ENCODE measurements at places on chromosomes 1 and 21.

DNA sequence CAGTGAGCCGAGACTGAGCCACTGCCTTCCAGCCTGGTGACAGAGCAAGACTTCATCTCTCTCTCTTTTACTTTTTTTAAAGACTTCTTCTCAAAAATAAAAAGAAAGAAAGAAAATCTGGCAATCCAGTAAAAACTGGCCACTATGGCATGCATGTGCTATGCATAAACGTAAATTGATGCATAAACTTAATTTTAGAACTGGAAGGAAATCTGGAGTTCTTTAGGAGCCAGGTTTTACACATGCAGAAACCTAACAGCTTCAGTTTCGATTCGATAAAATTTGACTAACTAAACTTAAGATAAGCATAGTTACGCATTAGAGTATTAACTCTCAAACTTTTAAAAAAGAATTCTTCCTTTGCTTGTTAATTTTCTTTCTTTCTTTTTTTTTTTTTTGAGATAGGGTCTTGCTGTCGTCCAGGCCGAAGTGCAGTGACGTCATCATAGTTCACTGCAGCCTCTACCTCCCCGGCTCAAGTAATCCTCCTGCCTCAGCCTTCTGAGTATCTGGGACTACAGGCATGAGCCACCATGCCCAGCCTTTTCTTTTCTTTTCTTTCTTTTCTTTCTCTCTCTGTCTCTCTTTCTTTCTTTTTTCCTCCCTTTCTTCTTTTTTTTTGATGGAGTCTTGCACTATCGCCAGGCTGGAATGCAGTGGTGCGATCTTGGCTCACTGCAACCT lies 11.9 kb upstream of the LGALS8 start:
- DNase-seq: no peak

DNA sequence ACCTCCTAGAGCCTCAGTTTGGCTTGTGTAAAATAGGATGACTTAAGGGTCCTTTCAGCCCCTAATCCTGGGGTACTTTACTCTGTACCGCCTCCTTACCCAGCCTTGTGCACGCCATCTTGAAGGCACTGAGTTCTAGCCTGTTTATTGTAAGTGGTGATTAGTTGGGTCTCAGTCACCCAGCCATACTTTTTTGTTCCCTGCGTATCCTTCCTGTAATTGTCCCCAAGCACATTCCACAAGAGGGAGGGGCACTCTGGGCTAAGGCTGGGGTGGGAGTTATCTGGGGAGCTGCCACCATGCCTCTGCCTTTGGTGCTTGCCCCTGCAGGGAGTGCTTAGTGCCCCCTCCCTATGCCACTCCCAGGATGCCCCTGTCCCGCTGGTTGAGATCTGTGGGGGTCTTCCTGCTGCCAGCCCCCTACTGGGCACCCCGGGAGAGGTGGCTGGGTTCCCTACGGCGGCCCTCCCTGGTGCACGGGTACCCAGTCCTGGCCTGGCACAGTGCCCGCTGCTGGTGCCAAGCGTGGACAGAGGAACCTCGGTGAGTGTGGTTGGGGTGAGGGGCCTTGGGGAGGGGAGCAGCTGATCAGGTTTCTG lies 856 bp downstream of the FDPS start:
- peak; percentile 16 for DNase-seq

DNA sequence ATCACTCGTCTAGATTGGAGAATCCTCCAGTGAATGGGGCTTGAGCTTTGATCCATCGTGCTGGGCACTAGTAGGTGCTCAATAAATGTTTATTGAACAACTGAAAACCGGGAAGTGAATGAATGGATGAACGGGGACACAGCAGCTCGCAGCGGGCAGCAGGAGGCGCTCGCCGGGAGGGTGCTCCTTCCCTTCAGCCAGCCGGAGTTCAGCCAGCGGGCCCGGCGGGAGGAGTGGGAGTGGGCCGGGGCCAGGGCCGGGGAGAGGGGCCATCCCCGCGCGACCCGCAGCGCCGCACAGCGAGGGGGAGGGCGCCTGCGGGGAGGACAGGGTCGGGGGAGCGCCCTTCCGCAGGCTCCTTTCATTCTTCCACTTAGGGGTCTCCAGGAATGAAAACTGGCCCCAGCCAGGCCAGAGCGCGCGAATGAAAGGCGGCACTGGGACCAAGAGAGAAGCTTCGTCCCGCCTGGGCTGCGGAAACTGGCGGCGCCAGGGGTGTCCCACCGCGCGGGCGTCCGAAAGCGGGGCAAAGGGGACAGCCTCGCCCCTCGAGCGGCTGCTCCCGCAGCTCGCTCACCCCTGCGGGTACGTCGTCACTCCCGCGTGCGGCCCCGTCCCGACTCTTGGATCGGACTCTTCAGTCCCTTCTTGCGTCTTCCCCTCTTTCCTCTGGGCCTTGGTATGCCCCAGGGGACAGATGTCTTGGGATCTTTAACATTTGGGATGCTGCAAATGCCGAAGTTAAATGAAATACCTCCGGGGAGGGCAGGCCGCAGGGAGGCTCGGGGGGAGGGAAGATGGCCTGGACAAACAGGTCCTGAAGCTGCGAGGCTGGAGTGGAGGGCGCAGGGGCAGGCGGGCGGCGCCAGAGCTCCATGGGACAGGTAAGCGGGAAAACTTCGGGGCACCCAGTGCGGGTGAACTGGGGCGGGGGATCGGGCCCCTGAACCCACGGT lies 3.6 kb upstream of the INAVA start:
- peak; percentile 57 for DNase-seq

GRCh38 chr1:8396786-8397406 lies 79.0 kb downstream of the SLC45A1 start:
- peak; percentile 99 for DNase-seq

DNA sequence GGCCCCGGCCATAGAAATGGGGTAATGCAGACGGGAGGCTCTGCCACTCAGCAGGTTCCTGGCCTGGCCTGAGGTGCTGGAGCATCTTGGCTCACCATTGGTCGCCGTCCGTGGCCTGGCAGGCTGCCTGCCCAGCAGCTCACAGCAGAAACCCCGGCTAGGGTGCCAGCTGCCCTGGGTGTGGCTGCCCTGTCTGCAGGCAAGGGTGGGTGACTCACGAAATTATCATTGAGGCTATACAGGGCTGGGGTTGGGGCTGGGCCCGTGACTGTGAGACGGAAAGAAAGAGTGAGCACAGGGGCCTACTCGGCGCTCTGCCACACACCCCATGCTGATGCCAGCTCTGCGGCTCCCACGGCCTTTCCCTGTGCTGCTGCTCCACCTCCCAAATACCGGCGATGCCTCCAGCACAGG lies 8.0 kb upstream of the PKP1 start:
- peak; percentile 42 for DNase-seq

GRCh38 chr1:116824631-116825206 lies 70.5 kb downstream of the CD2 start:
- no peak for DNase-seq

GRCh38 chr1:224700918-224701531 lies 84.9 kb downstream of the CNIH3 start:
- DNase-seq: peak; percentile 24

- no peak for DNase-seq
Measured at GRCh38 chr1:67440339-67440738, 10.1 kb upstream of the SERBP1 start.

DNA sequence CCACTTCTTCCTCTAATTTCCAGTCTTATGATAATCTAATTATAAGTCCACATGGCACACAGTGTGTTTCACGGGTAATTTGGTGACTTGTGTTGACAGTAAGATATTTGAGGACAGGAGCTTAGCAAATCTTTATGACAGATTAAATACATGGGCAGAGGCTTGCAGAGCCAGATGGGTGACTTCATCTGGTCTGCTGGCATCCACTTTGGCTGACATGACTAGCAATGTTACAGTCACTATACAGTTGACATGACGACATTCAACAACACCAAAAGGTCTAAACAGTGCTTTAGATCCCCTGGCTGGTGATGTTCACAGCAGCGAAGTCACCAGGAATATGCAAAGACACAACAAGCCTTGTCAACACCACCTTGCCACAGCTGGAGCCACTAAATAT lies 147.2 kb downstream of the ETS2 start:
- no peak for DNase-seq

DNA sequence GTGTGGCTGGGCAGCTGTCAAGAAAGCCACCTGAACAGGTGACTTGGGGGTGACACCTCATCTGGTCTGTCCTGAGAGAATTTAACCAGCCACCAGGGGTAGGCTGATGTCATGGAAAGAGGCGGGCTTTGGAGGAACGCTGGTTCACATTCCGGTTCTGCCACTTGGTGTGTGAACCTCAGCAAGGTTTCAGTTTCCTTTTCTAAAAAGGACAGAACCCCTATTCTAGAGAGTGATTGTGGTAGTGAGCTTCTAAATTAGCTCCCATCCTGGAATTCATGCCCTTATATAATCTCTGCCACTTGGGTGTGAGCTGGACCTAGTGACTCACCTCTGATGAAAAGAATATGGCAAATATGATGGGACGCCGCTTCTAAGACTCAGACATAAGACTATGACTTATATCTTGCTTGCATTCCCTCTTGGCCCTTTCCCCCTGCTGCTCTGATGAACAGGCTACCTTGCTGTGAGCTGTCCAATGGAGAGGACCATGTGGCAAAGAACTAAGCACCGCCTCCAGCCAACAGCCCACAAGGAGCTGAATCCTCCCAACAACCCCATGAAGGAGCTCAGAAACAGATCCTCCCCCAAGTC lies 332.1 kb downstream of the RRAGC start:
- no peak for DNase-seq

DNA sequence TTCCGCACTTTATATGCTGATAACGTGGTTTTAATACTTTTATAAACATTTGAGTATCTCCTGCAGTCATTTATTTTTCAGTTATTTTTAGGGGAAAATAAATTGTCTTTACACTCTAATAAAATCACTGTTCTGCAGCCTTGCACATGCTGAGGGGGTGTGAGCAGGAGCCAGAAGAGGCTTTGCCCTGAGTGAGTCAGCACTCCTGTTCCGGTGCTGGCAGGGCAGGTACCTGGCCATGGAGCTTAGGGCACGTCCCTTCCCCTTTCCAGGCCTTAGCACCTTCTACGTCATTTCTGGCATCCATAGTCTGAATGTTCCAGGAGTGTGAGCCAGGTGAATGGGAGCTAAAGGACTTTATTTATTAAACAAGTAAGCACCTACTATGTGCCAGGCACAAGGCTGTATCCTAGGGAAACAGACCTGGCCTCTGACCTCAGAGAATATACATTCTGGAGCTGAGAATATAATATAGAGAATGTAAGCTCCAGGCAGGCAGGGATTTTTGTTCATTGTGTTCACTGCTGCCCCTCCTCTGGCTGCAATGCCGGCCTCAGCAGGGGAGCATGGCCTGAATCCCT lies 402.9 kb downstream of the PTPRU start:
- no peak for DNase-seq

DNA sequence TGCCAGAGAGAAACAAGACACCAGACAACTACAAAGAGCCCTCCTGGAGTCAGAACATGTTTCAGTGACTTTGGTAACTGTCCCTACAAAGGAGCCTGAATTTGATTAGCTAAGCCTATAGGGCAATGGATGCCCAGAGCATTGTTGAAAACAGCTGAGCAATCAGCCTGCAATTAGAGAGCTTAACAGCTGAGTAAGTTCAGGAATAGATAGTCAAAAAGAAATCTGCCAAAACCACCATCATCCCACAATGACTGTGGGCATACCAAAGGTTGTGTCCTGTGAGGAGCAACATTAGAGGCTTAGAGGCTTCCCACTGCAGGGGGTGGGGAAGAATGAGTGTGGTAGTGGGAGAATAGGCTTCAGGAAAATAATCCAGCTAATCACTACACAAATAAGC lies 32.1 kb downstream of the SH3BP5L start:
- DNase-seq: no peak

DNA sequence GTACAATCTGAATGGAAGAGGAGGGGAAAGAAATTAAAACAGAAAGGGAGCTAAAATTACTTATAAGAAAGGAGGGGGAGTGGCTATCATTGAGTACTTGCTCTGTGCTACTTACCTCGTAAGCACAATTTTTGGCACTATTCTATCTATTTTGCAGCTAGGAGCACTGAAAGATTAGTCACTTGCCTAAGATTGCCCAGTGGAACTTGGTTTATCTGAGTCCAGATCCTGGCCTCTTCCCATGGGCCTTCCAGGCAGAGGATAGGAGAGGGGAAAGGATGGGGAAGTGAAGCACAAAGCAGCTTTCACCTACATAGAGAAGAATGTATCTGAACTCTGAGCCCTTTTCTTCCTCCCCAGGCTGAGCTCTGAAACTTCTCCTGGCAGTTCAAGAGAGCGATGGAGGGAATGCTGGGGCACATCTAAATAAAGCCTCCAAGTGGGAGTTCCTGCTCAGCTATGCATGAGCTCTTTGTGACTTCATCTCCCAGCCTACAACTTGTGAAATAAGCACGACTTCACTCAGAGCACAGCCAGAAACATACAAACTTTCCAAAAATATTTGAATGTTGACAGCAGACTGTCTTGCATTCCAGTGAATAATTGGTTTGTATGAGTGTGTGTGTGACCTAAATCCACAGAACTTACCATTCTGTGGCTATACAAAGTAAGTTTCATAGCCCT lies 29.4 kb downstream of the HMGB4 start:
- peak; percentile 95 for DNase-seq

DNA sequence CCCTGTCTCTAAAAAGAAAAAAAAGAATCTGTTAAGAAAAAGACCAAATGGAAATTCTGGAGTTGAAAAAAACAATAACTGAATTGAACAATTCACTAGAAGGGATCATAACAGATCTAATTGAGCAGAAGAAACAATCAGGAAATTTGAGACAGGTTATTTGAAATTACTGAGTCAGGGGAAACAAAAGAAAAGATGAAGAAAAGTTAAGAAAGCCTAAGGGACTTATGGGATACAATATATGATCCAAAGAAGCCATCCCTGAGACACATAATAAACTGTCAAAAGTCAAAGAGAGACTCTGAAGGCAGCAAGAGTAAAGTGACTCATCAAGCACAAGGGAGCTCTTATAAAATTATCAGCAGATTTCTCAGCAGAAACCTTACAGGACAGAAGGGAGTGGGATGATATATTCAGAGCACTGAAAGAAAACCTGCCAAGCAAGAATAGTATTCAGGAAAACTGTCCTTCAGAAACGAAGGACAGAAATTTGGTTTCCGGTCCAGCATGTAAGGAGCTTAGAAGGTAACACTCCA lies 44.5 kb downstream of the SLC2A1 start:
- no peak for DNase-seq

DNA sequence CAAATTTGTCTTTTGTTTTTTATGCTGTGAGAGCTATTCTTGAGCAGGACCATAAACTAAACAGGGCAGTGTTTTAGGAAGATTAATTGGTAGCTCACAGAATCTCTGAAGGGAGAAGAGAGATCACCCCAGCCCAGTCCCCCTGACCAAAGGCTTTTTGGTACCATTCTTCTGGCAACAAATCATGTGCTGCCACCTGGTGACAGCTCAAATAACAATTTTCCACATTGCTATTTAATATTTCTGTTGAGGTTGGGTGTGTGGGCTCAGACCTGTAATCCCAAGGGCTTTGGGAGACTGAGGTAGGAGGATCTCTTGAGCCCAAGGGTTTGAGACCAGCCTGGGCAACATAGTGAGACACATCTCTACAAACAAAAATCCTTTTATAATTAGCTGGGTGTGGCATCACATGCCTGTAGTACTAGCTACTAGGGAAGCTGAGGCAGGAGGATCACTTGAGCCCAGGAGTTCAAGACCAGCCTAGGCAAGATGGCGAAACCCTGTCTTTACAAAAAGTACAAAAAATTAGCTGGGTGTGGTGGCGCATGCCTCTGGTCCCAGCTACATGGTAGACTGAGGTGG lies 2.2 kb upstream of the TESK2 start:
- DNase-seq: peak; percentile 50

GRCh38 chr1:84615790-84616189 lies 41.5 kb upstream of the CTBS start:
- DNase-seq: no peak

- DNase-seq: no peak
Measured at GRCh38 chr1:87394982-87395381, 66.3 kb downstream of the LMO4 start.
